ENCODE measurements at places on chromosomes 4 and X. TPM values are rescaled to one million over a fixed set of nuclear protein-coding genes. Genes with fewer than 3 reads are reported as not detected.

The TXLNG gene
- total RNA-seq, result 10.3 TPM

The GUCY2F gene
- total RNA-seq, result 0.18 TPM

The CPE gene
- total RNA-seq, result 380 TPM

The NAT8L gene
- 9.2 TPM for total RNA-seq

The CLDN34 gene
- total RNA-seq, result 0.45 TPM

The CEP135 gene
- total RNA-seq, result 24.0 TPM

The CPXCR1 gene
- not detected for total RNA-seq

The ADAMTS3 gene
- 13.8 TPM for total RNA-seq

The CLDN22 gene
- not detected for total RNA-seq

The PAGE5 gene
- not detected for total RNA-seq

The AFAP1 gene
- total RNA-seq, result 74.6 TPM

The GABRG1 gene
- total RNA-seq, result 22.3 TPM

The TNMD gene
- total RNA-seq, result not detected

The PCYT1B gene
- 21.2 TPM for total RNA-seq

The FRMPD4 gene
- total RNA-seq, result 7.2 TPM

The ENOPH1 gene
- total RNA-seq, result 45.5 TPM

The GAGE13 gene
- total RNA-seq, result not detected

The STARD8 gene
- total RNA-seq, result 3.7 TPM

The PTPN13 gene
- 57.8 TPM for total RNA-seq

The CD99 gene
- 20.1 TPM for total RNA-seq

DNA sequence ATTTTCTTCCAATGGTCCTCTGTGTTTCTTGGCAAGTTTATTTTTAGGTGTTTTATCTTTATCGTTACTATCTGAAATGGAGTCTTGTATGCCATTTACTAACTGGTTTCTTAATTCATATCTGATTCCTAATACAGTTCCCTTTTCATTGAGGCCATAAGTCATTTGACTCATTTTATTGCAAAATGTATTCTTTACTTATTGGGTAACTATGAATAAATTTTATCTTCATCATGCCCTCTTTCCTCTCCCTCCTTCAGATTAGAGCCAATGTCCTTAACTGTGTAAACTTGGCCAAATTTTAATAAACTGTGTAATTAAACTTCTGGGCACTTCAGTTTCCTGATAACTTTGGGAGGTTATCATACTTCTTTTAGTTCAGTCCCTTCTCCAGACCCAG lies 19.3 kb upstream of the MSMO1 start:
- no peak for DNase-seq

DNA sequence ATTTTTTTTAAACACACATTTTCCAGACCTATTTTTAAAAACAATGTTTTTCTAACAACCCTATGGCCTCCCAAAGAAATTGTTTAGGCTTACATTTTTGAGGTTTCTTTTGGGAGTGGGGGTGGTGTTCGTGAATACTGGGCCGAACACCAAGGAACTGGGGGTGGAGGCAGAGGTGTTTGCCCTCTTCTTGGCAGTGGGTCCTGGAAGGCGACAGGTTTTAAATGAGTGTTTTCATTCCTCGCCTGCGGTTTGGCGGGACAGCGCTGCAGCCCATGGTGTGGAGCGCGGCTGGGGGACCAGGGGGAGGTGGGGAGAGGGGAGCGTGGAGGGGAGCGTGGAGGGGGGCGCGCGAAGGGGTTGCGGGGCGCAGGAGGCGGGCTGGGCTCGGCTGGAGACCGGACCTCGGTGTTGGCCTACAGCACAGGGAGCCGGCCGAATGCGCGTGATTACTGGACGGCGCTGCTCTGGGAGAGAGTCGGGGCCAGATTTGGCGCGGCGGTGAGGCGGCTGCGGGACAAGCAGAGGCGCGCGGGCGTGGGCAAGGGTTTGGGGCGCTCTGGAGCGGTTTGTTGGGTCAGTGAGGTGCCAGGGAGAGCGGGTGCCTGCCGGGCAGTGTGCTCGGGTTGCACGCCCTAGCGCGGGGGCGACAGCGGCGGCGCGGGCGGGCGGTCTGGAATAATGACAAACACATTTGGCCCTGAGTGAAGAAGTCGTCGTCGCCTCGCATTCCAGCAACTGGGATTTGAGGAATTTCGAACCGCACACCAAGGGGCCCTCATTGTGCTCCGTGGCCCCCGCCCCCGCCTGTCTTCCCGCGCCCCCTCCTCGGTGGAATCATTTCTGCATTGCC lies 764 bp downstream of the PDGFRA start:
- no peak for DNase-seq

DNA sequence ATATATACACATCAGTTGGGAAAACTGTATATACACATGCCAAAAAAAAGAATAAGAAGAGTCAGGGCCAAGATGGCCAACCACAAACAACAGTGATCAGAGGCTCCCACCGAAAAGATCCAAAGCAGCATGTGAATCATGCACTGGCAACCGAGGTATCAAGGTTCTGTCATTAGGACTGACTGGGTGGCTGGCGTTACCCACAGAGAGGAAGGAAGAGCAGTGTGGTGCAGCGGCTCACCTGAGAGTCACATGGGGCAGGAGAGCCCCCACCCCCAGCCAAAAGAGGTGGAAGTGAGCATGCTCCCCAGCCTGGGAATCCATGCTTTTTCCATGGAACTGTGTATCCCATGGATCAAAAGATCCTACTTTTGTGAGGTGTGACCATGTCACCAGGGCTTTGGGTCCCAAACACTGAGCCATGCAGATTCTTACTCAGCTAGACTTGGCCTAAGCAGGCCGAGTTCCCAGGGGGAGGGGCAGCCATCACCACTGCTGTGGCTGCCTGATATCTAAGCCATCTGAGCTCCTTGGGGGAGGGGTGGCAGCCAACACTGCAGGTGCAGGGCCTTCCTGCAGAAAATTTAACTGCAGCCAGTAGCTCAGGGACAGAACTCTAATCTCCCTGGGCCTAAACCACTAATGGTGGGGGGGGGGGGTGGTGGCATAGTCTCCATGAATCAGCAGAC lies 52.8 kb downstream of the P2RY10 start:
- no peak for DNase-seq

DNA sequence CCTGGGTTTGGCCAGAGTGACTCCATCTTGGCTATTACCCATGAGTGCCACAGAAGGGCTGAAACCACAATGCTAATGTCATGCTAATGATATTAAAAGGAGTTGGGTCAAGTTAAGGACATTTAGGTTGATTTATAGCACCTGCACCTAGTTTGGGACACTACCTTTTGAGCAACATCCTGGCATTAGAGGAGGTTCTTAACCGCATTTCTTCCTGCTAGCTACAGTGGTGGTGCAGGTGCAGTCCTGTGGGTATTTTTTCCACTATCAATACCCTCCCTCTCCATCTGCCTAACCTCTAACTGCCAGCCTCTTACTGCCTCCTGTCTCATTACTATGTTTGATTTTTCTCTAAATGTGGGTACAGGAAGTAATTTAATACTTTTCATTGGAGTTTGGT lies 1276.1 kb downstream of the FSTL5 start:
- DNase-seq, result no peak

DNA sequence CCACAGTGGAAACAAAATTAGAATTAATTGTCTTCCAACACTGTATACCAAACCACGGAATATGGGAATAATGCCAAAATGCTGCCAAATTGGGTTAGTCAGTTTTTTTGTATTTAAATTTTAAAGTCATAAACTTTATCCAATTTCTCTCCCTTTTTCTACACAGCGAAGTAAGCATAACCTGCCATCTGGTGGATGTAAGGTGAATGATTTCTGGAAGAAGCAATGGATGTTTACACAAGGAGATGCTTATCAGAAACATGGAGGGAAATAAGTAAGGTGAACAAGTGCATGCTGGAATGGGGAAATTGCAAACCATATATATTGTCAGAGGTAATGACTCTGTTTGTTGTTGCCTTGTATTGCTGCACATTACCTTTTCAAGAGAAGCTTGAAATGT lies 691.9 kb downstream of the TECRL start:
- DNase-seq, result peak; percentile 1

GRCh38 chr4:93718233-93718632 lies 110.3 kb upstream of the ATOH1 start:
- no peak for DNase-seq

GRCh38 chr4:8359193-8359592 lies 81.3 kb downstream of the ACOX3 start:
- no peak for DNase-seq

- DNase-seq, result no peak
These were observed 76.2 kb upstream of the CD99 start for GRCh38 chrX:2614911-2615310.

DNA sequence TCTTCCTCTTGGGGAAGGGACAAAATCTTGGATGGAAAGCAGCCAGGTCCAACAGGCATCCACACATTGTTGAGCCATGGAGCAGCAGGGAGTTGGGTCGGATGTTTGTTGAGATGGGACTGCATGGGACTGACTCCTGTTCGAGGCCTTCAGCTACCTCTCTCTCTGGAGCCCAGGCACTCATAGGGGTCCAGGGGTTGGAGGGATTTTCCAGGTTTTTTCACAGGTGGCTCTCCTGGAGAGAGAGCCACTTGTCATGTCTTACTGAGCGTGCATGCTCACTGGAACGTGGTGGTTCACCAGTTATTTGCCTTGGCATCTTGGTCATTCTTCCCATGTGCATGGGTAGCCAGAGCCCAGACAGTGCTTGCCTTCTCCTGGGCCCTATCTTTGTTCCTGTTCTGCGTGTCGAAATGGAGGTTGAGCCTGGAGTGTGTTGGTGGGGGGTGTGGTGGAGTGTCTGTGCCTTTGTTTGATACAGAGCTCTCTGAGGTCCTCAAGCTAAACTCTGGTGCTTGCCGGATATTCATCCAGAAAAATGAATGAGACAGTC lies 60.6 kb downstream of the NBDY start:
- no peak for DNase-seq

GRCh38 chr4:73919691-73920090 lies 50.5 kb downstream of the CXCL1 start:
- DNase-seq, result no peak

GRCh38 chr4:31651541-31651940 lies 931.4 kb downstream of the PCDH7 start:
- DNase-seq, result no peak

- no peak for DNase-seq
These were observed 1040.7 kb upstream of the INTU start for GRCh38 chr4:126592088-126592487.

DNA sequence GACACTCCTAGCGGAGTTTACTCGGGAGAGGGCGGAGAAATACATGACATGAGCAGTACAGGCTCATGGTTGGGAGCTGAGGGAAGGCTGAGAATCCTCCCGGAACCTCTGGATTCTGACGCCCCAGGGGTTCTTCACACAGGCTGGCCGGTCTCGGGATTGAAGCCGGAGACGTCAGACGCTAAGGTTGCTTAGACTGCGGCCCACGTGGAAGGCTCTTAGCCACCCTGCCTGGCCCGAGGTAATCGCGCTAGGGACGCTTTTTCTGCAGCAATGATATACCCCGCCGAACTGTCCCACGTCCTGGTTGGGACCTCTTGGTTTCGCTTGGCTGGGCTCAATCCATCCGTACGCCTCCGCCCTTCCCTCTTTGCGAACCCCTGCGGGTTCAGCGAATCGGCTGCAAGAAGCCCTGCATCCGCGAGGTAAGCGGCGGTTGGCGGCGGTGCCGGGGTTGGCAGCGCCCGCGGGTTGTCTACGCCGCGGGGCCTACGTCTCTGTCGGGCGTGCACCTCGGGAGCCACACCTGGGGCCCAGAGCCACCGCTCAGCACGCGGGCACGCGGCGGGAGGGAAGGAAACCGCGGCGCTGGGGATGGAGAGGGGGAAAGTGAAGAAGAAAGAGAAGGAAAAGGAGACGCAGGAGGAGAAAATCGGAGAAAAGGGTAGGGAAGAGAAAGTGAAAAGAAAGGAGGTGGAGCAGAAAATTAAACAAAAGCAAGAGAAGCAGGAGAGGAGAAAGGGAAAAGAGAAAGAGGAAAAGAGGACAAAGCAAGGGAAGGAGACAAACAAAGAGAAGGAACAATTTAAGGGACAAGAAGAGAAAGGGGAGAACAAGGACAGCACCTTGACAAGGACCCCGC lies at the start of gene ARL9:
Gene ARL9 (plus strand): TSS at position 523 of the 862 bp plus-strand sequence. CDS start 72 bp downstream, at position 595.
- DNase-seq, result peak; percentile 39

DNA sequence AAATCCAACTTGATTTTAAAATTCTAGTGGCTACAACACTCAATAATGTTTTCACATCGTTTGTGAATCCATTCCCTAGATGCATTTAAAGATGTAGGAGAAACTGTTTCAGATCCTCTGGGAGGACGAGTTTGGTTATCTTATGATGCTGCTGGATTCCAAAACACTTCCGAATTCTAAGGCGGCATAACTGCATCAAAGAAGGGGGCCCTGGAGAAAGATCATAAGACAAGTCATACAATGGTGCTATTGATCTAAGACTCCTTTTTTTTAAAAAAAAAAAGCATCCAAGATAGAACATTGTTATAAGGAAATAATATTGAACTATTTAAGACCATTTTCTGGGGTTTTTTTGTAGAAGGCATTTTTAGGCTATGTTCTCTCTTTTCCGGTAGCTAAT lies 25.5 kb downstream of the ASB9 start:
- no peak for DNase-seq

DNA sequence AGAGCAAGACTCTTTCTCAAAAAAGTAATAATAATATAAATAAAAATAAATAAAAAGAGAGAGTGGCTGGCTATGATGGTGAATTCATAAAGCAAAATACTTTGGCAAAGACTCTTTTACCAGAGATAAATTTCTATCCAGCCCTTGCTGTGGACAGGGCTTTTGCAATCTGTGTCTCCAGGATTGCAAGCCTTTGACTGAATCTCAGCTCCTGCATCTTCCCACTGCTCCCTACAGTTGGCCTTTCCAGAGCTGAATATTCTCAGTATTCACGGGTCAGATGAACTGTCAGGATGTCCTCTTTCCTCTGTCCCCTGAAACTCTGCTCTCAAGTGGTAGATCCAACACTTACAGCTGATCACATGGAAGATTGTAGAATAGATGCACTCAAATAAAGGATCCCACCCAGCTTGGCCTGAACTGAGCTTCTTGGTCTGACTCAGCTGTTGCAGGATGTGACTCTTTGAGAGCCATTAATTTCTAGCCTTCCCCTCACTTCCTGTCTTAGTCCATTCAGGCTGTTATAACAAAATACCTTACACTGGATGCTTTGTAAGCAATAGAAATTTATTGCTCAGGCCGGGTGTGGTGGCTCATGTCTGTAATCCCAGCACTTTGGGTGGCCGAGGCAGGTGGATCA lies 123.4 kb upstream of the GUCY1A1 start:
- DNase-seq, result no peak

GRCh38 chrX:151398346-151398745 lies 1.3 kb downstream of the VMA21 start:
- DNase-seq, result no peak

DNA sequence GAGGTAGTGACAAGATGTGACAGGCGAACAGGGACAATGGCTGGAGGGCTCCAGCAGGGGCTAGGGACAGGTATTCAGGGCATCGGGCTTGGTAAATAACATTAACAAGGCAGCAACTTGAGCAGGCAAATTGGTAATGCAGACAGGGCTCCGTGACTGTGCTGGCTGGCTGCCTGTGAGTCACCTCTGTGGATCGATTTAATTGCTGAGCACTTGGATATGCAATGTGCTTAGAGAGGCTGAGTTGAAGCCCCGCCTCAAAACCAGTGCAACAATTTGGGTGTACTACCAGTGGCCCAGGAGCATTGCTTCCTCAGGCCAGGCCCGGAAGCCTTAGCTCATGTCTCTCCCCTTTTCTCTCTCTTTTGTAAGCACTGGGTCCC lies 19.5 kb downstream of the CNGA2 start:
- no peak for DNase-seq

GRCh38 chrX:24466025-24466424 lies 939 bp downstream of the PDK3 start:
- DNase-seq, result no peak

- DNase-seq, result no peak
These were observed 52.8 kb upstream of the RBM47 start for GRCh38 chr4:40682290-40683101.

GRCh38 chrX:148914783-148915182 lies 414.4 kb downstream of the AFF2 start:
- DNase-seq, result no peak

- DNase-seq, result peak; percentile 76
These were observed 278 bp downstream of the CLOCK start for GRCh38 chr4:55546506-55546755.
